SW480 (cell line): ENCODE measurements at places on chromosomes 2 and 18.

GRCh38 chr2:184449760-184450159, 148.6 kb upstream of the ZNF804A start:
- no peak for DNase-seq

GRCh38 chr2:144770616-144771230, 250.8 kb upstream of the ZEB2 start:
- no peak for DNase-seq

DNA sequence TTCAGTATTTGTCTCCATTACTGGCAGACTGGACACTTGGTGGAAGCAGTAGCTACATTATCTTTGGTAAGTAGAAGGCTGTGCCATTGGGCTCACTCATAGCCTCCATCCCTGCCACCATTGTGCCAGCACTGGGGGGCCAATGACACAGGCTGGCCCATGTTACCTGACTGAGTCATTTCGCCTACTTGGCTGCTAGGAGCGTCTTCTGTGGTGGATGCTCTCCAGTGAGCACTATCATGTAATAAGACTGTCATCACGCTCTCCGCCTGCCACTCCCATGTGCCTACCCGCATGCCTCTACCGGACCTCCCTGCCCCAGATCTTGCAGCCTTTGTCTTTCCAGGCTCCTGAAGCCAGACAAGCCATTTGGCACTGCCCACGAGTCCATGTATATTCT, 56.2 kb downstream of the LONRF2 start:
- DNase-seq: no peak

DNA sequence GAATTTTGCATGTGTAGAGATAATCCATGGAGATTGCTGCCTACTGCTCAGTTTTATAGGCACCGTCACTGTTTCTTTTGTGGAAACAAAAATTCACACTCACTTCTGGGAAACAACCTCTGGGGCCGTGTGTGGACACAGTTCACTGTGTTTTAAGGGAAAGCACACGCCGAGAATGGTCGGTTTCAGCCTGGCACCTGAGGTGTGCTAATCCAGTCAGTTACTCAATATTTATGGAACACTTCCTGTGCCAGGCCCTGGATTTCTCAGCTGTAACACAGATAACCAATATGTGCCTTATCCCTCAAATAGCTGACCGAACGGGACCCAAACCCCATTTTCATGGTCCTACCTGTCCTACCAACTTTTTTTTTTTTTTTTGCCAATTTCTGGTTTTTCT, 179.6 kb downstream of the MGAT5 start:
- DNase-seq: no peak
